ENCODE measurements at places on chromosomes 3 and 15.
A peak's percentile ranks its signal among the peaks of the same experiment; 100 is the strongest.

- no peak for DNase-seq
Measured at GRCh38 chr3:193165431-193166120, 75.4 kb upstream of the PLAAT1 start.

DNA sequence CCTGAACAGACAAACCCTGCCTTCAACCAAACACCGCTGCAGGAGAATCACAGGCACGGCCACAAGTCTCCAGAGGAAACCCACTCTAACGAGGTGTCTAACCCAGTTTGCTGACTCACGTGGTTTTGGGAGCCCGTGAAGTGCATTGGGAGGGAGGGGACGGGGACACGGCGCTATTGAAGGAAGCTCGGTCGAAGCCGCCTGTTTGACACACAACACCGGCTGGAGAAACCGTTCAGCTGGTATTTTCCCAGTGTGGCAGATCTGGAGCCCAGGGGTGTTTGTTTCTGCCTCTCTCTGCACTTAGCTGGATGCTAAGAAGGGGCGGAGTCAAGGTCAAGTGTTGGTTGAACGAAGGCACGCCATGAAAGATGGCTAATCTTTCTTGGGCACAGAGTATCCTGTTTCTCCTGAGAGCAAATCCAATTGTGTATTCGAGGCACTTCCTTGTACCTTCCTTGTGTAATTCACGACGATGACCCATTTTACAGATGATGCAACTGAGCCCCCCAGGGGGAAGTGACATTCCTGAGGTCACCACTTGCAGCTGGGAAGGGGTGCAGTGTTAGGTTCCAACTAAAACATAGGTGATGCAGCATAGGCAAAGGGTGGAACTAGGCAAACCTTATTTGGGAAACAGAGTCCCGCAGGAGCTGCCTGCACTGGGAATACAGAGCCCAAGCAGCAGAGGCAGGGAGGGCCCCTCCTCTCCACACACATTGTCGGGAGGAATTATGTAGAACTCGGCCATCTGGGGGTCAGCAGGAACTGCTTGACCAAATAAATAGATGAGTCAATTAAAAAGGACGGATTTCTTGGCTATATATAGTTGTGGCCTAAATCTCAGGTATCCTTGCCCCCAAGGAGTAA lies 22.5 kb downstream of the SLC6A6 start:
- DNase-seq: peak; percentile 78

DNA sequence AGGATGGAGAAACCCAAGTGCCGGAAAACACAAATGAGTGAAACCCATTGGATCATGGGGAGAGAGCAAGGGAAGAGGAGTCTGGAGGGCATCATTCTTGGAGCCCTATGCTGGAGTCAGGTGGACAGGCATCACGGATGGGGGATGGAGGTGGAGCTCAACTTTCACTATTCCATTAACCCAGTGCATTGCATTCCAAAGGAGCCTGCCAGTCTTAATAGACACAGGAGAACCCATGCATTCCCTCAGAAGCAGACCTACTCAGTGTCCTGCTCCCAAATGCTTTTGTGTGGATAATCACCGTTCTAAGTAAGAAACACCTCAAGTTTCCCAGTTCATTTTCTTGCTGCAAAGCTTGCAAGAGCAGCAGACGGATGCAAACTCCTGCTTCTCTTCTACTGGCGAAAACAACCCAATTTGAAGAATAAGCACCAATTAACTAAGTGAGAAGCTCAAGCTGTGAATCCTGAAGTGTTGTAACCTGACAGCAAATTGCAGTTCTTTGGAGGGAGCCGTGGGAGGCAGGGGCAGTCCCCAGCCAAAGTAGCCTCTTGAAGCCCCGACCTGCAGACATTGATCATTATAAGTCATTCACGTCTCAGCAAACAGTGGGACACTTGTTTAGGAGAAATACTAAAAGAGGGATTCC lies 25.3 kb downstream of the SEMA5B start:
- no peak for DNase-seq

DNA sequence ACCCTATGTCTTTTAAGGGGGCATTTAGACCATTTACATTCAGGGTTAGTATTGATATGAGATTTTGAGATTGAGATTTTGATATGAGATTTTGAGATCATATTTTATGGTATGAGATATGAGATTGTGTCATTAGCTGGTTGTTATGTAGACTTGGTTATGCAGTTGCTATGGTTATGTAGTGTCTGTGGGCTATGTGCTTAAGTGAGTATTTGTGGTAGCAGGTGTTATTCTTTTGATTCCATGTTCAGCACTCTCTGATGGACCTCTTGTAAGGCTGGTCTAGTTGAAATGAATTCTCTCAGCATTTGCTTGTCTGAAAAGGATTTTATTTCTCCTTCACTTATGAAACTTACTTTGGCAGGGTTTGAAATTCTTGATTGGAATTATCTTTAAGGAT lies 225.4 kb downstream of the SATB1 start:
- DNase-seq: no peak

GRCh38 chr3:143998266-143998665 lies 26.6 kb downstream of the DIPK2A start:
- no peak for DNase-seq

DNA sequence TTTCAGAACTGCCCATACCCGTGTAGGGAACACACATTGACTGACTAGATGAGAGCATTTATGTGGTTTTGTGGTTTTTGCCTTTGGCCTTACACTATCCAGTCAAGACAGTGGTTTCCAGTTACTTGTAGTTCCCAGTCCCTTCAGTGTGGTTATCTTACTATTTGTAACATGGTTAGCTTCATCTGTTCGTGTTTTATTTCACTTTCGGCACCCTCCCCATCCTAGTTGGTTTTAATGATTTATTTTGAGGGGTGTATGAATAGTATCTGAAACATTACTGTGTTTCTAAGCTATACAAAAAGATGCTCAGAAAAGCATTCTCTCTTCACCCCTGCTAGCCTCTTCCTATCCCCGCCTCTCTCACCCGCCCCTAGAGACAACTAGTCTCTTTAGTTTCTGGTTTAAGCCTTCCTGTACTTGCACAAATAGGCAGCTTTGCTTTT lies 14.1 kb downstream of the LYSMD4 start:
- DNase-seq: no peak

GRCh38 chr3:129543999-129544398 lies 1.0 kb downstream of the H1-8 start:
- DNase-seq: no peak

GRCh38 chr3:52193065-52193464 lies 4.9 kb upstream of the ALAS1 start:
- DNase-seq: no peak

DNA sequence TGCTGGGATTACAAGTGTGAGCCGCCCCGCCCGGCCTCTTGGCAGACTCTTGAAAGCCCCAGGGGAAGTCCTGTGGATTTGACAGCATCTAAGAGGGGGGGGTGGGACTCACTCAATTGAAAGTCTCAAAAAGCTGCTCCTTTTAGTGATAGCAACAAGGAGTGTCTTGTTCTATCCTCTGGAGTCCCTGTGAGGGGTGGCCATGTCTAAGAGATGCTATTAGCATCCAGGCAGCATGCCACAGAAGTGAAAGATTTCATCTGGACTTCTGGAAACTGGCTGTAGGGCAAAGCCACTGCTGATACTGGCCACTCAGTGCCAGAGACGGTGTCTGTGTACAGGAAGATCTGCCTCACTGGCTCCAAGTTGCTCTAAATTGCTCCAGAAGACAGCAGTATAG lies 74.0 kb downstream of the DHX36 start:
- DNase-seq: no peak

All from CD4-positive, alpha-beta memory T cell (primary cell).